Transverse colon (tissue), 4 donors: ENCODE measurements at places on chromosomes 5 and 9. TPM values are rescaled to one million over a fixed set of nuclear protein-coding genes. Genes with fewer than 3 reads are reported as not detected.

DNA sequence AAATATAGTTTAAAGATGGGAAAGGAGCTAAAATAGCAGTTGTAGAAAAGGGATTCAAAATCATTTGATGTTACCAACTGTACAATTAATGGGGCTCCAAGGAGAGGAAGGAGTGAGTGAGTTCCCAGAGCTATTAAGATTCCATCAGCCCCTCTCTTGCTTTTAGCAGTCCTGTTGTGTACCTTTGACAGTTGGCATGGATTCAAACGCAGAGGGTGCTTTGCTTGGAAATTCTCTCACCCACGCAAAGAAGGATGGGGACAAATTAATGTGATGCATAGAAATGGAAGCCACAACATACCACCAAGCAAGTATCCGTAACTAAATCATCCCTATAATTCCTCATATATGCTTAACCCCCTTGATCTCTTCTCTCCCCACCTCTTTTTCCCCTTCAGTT lies 461.3 kb downstream of the EBF1 start:
- DNase-seq: no peak

DNA sequence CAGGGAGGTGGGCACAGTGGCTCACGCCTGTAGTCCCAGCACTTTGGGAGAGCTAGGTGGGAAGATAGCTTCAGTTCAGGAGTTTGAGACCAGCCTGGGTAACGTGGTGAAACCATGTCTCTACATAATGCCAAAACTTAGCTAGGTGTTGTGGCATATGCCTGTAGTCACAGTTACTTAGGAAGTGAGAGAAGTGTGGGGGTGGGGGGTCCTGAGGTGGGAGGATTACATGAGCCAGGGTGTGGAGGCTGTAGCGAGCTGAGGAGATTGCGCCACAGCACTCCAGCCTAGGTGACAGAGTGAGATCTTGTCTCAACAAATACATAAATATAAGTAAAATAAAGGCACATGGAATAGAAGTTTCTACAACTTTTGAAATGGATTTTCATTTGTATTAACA lies 23.1 kb downstream of the VCAN start:
- no peak for DNase-seq

Gene BAAT
- total RNA-seq: not detected

DNA sequence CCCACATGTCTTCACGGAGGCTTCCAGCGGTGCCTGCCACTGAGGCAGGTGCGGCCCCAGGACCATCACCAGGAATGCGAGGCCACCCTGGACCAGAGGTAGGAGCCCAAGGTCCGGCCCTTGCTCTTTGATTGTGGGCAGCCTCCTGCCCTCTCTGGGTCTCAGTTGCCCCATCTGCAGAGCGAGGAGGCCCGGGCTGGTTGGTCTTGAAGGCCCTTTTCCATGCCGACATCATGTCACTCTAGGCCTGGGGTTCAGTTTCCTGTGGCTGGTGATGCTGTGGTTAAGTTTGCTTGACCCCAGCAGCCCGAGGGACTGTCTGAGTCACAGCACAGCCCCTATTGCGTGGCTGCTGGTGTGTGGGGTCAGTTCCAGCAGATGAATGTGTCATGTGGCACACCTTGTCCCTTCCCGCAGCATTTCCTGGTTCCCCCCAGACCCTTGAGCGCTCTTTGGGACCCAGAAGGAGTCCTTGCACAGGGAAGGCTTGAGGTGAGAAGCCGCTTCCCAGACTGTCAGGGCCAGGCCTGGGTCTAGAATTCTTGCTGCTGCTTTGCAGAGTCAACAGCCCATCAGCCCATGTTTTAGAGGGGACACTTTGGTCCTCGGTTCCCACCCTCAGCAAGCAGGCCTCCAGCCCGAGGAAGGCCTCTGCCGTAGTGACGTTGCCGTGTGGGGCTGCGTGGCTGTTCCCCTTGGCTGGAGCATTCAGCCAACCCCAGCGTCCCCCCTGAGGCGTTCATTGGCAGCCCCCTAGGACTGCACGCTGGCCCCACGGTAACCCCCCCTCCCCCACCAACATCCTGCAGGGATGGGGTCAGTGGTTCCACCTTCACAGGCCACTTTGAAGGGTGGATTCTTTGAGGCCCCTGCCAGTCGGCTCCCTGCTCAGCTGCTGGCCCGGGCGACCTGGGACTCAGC lies 31.0 kb upstream of the HMCN2 start:
- no peak for DNase-seq

DNA sequence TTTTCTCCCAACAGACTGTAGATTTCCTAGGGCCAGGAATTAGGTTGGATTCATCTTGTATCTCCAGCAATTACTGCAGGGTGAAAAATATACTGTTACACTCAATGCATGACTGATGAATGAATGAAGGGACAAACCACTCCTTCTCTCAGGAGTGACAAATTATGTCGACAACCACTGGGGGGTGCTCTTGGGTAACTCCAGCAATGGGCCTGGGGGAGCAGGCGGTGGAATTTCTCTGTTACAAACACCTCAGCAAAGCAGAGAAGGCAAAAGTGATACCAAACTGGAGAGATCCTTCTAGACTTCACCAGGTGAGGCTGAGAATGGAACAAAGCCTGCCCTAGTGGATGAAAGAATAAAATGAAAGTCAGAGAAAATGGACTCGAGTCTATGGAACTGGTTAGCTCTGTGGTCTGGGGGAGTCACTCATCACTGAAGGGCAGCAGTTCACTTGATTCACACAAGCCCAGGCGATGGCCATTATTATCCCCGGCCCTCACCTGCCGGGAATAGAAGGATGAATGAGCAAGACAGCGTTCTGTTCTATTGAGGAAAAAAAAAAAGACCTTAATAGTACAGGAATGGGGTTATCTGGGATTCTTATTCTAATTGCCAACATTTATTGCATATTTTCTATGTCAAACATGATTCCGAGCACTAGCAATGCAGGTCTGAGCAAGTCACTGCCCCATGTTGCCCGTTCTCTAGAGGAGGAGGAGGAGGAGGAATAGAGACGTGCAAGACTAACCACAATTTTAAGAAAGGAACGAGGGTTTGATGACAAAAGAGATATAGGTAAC lies 341.1 kb downstream of the ASTN2 start:
- no peak for DNase-seq

- DNase-seq: no peak
Measured at GRCh38 chr9:76433836-76434235, 25.1 kb upstream of the GCNT1 start.

GRCh38 chr9:129479631-129480011 lies 141.3 kb downstream of the C9orf50 start:
- no peak for DNase-seq

GRCh38 chr5:42992088-42992879 lies 47.8 kb downstream of the ANXA2R start:
- peak; percentile 80 for DNase-seq
